Cerebellum (tissue), 4 donors: ENCODE measurements at places on chromosomes 7 and 10.

DNA sequence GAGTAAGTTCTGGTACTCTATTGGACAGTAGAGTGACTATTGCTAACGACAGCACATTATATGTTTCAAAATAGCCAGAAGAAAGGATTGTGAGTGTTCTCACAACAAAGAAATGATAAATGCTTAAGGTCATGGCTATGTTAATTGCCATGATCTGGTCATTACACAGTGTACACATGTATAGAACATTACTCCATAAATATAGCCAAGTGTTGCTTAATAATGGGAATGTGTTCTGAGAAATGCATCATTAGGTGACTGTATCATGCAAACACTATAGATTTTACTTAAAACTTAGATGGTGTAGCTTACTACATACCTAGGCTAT lies 19.6 kb downstream of the EPC1 start:
- DNase-seq: no peak

DNA sequence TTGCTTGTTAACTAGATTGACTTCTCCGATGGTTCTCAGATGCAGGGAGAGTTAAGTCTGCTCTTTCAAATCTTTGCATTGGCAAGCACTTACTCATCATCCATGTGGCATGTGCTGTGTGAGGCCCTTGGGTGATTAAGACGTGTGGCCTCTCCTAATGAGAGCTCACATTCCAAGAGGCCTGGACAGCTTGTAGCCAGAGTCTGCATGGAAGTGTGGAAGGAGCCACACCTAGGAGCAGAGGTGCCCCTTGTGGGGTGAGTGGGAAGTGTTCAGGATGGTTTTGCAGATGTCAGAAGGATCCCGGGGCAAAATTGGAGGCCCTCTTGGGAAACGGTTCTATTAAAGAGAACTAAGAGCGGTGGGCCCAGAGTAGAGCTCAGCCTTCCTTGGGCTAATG lies 225.9 kb downstream of the PAXIP1 start:
- DNase-seq: no peak

- DNase-seq: no peak
Observed at GRCh38 chr7:122212754-122213153, 68.7 kb upstream of the AASS start.

DNA sequence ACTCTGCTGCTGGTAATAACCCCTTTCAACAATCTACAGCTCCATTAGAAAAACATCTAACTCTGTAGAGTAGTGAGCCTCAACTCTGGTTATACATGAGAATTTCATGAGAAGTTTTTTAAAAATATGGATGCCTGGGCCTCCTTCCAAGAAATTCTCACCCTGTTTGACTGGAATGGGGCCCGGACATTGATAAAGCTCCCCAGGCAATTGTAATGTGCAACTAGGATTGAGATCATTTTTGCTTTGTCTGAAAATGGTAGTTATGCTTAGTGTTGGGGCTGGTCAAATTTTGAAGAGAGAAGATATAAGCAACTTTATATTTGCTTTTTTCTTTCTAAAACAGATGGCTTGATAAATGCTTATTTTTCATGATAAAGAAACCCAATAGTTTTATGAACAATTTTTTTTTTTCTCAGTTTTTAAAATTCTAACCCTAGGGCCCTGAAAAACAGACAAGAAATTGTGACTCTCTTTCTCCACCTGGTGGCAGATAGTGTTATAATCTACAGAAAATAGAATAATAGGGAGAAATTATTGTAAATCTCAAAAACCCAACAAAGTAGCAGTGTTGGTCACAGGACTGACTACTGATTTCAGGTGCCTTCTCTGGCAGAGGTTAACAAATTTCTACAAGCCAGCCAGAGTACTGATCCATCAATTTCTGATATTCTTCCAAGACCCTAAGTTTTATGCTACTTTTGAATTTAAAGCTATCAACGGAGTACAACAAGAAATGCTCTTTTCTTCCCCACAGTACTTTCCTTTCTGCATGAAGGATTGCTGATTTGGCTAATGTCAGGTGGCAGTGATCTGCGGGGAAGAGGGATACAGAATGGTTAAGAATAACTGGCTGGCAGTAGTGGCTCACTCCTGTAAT lies 174.8 kb downstream of the DKK1 start:
- peak; percentile 1 for DNase-seq

- no peak for DNase-seq
Observed at GRCh38 chr10:110916554-110917346, 2.2 kb downstream of the BBIP1 start.

- DNase-seq: peak; percentile 38
Observed at GRCh38 chr7:141785706-141786552, 4.1 kb upstream of the TAS2R5 start.

GRCh38 chr7:156056534-156056933 lies 244.3 kb upstream of the SHH start:
- DNase-seq: no peak

DNA sequence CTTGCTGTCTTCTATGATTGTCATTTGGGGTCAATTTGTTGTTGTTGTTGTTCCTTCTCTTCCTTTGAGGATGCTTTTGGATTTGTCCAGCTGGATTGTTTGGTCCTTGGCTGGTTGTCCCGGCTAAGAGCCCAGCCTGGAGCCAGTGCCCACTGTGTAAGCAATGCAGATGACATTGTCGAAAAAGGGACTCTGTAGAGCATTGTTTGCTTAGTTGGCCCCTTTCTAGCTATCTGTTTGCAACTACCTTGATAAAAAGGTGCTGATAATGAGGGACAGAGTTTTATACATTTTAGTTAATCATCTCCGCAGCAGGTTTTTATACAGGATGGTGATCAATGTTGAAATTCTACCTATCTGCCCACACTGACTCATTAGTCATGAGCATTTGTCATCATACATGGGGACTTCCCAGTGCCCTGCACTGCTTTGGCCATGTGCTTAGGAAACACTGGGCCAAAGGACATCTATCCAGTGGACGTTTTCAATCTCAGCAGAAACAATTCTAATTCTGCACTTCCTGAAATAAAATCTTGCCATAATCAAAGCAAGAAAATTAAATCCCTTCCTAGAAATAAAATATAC lies 311.9 kb downstream of the GRM8 start:
- DNase-seq: no peak

- DNase-seq: no peak
Observed at GRCh38 chr7:55486192-55486590, 86.1 kb downstream of the VOPP1 start.

GRCh38 chr10:87593702-87594101 lies 66.0 kb upstream of the PAPSS2 start:
- DNase-seq: no peak

GRCh38 chr7:70237256-70237655 lies 639.0 kb downstream of the AUTS2 start:
- DNase-seq: no peak

DNA sequence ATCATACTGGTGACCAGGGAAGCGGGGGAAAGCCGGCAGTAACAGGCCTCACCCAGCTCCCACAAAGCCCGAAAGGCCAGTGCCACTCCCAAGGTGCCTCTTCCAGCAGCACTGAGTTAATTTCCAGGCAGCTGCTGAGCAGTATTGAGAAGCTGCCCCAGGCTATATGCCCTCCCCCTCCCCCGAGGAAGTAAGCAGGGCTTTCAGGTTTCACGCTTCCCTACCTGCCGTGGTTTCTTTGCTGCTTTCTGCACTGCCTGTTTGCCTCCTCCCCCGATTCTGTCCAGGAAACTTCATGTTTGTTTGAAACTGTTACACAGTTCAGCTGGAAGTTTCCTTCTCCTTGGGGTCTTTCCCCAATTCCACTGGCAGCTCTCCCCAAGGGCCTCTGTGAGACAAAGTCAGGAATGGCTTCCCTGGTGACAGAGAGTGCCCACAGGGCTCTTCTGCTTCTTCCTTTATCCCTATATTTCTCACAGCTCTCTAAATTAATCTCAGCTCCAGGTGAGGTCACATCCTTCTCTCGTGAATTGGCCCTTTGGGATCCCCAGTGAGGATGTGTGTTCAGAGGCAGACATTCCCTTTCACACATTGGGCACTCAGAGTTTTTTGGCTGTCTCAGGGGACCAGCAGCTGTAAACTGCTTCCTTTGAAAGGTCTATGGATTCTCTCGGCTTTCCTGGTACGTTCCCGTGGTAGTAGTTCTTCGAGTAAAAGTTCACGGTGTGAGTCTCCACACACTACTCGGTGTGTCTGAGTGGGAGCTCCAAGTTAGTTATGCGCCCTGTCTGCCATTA lies 19.4 kb downstream of the C1GALT1 start:
- no peak for DNase-seq

- DNase-seq: no peak
Observed at GRCh38 chr10:22634093-22634492, 80.3 kb downstream of the PIP4K2A start.

- DNase-seq: no peak
Observed at GRCh38 chr7:17633067-17633466, 307.2 kb downstream of the SNX13 start.

DNA sequence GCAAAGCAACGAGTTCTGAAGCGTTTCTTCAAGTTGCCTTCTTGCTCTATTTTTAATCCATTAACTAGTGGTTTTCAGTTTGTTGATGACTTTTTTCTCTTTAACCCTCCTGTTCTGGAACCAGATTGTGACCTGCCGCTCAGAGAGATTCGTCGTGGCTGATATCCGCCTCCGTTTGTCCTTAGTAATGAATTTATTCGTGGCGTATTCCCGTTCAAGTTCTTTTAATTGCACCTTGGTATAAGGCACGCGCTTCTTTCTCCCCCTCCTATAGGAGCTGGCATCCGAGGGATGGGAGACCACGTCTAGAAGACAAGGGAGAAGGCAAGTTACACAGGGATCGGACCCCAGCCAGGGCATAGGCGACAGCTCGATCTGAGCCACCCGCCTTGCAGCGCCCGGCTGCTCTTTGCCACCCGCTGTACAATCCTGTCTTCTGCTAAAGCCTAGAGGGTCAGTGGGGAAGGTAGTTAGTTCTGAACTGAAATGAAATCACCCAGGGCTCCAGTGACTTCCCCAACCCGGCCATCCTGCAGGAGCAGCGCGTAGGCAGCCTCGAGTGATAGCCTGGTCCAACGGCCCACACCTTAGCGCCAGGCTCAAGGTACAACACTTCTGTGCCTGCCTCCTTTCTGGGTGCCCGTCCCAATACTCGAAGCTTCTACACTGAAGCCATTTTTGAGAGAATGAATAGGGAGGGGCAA lies 1.6 kb downstream of the HOXA13 start:
- no peak for DNase-seq

DNA sequence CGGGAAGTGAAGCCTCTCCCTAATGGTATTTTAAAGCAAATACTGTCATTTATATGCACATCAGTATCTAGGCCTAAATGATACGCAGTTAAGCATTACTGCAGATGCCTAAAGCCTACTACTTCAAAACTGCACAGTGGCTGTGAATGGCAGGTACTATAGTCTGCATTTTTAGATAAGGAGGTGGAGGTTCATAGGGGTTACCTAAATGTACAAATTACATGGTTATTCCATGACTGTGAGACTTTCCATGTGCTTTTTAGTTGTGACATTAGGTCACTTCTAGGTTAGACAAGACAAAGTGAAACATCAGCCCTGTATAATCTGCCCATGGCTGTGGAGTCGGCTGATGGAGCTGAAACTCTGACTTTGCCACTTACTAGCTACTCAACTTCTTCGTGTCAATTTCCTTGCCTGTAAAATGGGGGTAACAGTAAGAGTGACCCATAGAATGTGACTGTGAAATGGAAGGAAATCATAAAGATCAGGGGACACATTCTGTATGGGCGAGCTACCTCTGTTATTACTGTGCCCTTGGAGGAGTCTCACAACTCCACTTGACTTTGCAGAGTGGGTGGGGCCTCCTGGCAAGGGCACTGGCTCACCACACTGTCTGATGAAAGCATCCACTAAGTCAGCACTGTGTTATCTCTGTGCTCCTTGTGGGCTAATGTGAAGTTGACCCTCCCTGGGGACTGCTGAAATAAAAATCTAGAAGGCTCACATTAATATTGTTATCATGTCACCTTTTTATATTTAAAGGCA lies 239.4 kb downstream of the TNS3 start:
- no peak for DNase-seq

DNA sequence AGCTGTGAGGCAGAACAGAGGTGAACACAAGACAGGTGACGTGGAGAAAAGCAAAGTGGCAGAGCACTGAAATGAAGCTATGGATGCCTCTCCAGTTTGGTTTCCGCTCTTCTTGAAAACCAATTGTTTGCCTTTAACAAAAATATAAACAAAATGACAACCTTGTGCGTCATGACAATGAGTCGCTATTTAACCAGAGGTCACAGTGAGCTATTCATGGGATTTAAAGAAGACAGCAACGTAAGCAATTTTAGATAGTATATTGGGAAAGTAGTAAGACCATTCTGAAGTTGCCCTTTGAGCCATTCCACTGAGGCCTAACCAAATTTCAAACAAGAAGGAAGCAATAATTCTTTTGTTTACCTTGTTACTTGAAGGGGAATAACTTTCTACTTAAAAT lies 15.2 kb upstream of the LRRTM3 start:
- no peak for DNase-seq

DNA sequence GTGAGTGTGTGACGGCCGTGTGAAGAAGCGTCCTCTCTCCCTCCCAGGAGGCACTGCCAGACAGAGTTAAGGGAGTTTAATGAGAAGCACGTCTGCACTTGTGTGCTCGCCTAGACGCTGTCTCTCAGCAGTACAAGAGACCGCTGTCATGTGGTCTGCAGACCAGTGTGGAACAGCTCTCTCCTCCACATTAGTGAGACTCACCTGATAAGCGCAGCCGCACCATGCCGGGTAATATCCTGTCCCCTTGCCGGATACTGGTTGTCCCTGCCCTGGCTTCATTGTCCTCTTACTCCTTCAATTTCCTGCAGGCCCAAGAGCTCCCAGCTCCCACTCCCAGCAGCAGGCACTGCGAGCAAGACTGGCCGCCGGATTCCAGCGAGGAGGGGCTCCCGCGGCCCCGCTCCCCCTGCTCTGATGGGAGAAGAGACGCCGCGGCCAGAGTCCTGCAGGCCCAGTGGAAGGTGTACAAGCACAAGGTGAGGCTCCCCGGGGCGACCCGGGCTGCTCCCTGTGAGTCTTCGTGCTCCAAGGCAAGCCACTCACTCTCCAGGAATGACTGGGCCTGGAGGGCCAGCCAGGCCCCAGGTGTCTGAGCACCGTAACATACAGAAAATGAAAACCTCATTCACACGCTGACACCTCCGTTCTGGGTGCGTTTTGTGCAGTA lies 33.5 kb upstream of the TTYH3 start:
- no peak for DNase-seq

DNA sequence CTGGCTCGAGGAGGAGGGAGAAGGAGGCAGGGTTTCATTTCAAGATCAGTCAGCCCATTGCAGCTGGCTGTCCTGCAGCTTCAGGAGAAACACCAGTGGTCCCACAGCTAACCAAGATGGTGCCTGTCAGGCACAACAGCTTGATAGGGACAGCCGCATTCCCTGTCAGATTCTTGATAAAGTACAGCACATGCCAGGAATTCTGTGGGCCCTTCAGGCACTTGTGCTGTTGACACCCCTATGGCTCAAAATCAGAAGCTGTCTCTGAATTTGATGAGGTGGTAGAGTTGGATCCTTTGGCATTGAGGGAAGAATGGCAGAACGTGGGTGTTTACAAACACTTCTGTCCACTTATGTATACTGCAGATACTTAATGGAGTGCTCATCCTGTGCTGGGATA lies 354.3 kb downstream of the KCNMA1 start:
- DNase-seq: no peak

- DNase-seq: no peak
Observed at GRCh38 chr7:151744656-151745638, 132.0 kb downstream of the PRKAG2 start.

GRCh38 chr7:31408140-31408729 lies 67.7 kb upstream of the NEUROD6 start:
- DNase-seq: no peak

- peak; percentile 74 for DNase-seq
Observed at GRCh38 chr10:112803961-112804401, 146.1 kb upstream of the TCF7L2 start.
